ENCODE measurements at places on chromosomes 5 and 9. TPM values are rescaled to one million over a fixed set of nuclear protein-coding genes. Genes with fewer than 3 reads are reported as not detected.
A peak's percentile ranks its signal among the peaks of the same experiment; 100 is the strongest.

GRXCR2 gene
- not detected for polyA plus RNA-seq

CEP78 gene
- 38.7 TPM for polyA plus RNA-seq

DNA sequence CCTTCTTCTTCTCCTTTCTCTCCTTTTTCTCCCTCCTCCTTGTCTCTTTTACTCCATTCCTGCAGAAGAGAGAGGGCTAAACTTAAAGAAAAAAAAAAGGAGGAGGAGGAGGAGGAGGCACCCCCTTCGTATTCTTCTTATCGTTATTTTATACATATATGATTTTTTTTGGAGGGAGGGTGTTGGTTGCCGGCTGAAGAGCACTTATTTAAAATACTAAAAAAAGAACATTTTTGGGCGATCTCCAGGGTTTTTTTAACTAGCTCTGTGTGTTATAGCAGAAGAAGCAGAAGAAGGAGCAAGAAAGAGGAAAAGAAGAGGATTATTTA is 381 bp downstream of the NR2F1 start:
- DNase-seq = no peak

SLU7 gene
- 44.8 TPM for polyA plus RNA-seq

FBP2 gene
- polyA plus RNA-seq = 0.17 TPM

SCAI gene
- polyA plus RNA-seq = 12.3 TPM

GRCh38 chr9:124001458-124001799 is 10.1 kb upstream of the LHX2 start:
- DNase-seq = no peak

SLC2A8 gene
- polyA plus RNA-seq = 12.3 TPM

DNA sequence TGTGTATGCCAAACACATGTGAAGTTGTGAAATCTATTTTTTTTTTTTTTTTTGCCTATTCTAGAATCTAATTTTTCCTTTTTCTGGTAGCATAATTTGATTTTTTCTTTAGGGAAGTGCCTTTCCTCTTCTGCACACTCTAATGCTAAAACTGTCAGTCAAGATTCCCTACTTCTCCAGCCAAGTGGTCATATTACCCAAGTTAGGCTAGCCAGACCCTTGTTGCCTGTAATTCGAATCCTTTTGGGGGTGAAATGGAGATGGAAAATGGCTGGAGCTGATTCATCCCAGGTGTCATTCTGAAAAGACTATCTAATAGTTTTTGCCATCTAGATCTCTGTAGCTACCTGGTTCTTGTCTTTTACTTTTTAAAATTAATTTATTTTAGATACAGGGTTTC is 24.8 kb upstream of the UBAP1 start:
- DNase-seq = no peak

- no peak for DNase-seq
These were observed 7.8 kb downstream of the KCNV2 start for GRCh38 chr9:2725126-2725525.

IL3 gene
- polyA plus RNA-seq = not detected

KCNV2 gene
- polyA plus RNA-seq = not detected

DNA sequence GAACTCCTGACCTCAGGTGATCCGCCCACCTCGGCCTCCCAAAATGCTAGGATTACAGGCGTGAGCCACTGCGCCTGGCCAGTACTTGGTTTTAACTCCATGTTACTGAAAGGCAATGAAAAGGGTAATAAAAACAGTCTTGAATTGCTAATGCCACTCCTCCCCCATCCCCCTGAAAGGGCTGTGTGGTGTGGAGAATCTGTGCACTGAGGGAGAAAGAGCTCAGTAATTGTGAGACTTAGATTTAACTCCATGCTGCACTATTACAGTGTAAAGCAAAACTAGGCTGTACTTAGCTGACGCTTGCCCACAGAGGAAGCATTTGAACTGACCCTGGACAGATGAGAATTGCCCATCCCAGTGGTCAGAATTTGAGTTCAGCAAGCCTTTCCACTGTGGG is 1662.4 kb upstream of the ACO1 start:
- peak; percentile 14 for DNase-seq

GRCh38 chr5:55645304-55645703 is 66.8 kb downstream of the SLC38A9 start:
- DNase-seq = no peak

CARTPT gene
- polyA plus RNA-seq = not detected
